NCI-H2081 treated with DMSO at 0.1 percent for 48 hours (cell line): ENCODE measurements at places on chromosomes 12 and 14.

- no peak for DNase-seq
These were observed 73.9 kb upstream of the KRR1 start for GRCh38 chr12:75585330-75585729.

- no peak for DNase-seq
These were observed 6.4 kb downstream of the SNX6 start for GRCh38 chr14:34623506-34623905.

GRCh38 chr14:21112255-21112654, 11.4 kb downstream of the TMEM253 start:
- DNase-seq = no peak

DNA sequence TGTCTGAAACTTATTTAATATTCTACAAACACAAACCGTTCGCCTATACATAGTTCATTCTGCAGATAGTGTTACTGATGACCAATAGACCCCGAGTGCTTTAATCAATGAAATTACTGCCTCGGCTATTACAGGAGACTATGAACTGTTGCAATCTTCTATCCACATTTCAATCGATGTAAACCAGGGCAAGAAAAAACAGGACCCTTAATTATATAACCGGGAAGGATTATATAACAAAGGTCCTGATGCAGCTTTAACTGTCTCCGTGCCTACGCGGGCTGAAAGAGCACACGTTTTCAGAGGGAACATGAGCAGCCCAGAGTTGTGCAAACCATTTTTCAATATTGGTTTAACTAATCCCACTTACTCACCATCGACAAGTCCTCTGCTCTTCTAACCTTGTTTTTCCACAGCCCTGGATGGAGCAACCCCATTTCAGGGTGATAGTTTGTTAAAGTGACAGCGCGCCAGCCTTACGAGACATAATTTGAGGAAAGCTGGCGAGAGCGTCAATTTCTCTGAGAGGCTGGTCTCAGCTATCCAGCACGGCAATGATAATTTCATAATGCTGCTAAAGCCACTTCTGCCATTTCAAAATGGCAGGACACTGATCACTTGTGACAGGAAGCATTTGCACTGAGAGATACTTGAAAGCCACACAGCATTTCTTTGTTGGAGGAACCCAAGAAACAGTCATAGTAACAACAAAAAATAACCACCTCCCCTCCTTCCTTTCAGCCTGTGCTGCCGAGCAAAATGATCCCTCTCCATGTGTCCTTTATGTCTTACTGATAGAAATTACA, 184.6 kb downstream of the FOXN3 start:
- no peak for DNase-seq
